ENCODE measurements at places on chromosomes 6 and 20. TPM values are rescaled to one million over a fixed set of nuclear protein-coding genes. Genes with fewer than 3 reads are reported as not detected.

Gene TNFRSF6B
- 0.78 TPM for total RNA-seq

Gene NEURL2
- total RNA-seq = 0.97 TPM

Gene PAK5
- total RNA-seq = not detected

Gene RAMACL
- total RNA-seq = 0.09 TPM

Gene POPDC3
- 21.5 TPM for total RNA-seq

Gene SYS1
- total RNA-seq = 28.6 TPM

Gene FAM110A
- total RNA-seq = 5.1 TPM

Gene TRIM40
- not detected for total RNA-seq

Gene KCNB1
- total RNA-seq = 2.2 TPM

Gene CFAP206
- total RNA-seq = 0.31 TPM

Gene GMDS
- 8.8 TPM for total RNA-seq

Gene SIGLEC1
- total RNA-seq = 0.02 TPM

Gene SYNDIG1
- total RNA-seq = 1.4 TPM

Gene HLA-DOA
- 0.09 TPM for total RNA-seq

Gene SEL1L2
- total RNA-seq = not detected

Gene C20orf144
- total RNA-seq = 0.08 TPM

Gene TRIM31
- 0.69 TPM for total RNA-seq

Gene FLOT1
- total RNA-seq = 74.1 TPM

Gene XKR7
- not detected for total RNA-seq

Gene CRISP2
- total RNA-seq = not detected

Gene HLA-DRB5
- not detected for total RNA-seq

Gene STAU1
- total RNA-seq = 66.8 TPM

Gene SLC13A3
- total RNA-seq = 0.03 TPM

Gene OR2H1
- total RNA-seq = not detected

Gene VWA7
- total RNA-seq = 1.7 TPM

Gene CLIC5
- total RNA-seq = not detected

Gene ETV7
- 0.28 TPM for total RNA-seq

Gene PRL
- total RNA-seq = not detected

Gene OPRM1
- total RNA-seq = not detected

Gene ZNF292
- 3.3 TPM for total RNA-seq

Gene MAS1
- not detected for total RNA-seq

Measured in A549 treated with dexamethasone at 1 μM for 4 hours (cell line).